Kidney (tissue), 22 donors: ENCODE measurements at places on chromosomes 7 and 10. TPM values are rescaled to one million over a fixed set of nuclear protein-coding genes. Genes with fewer than 3 reads are reported as not detected.

The CLDN12 gene
- total RNA-seq: 43.8 TPM

The GDF2 gene
- total RNA-seq: not detected

The CALCR gene
- 5.3 TPM for total RNA-seq

The BEND7 gene
- total RNA-seq: 37.9 TPM

The SPDYE11 gene
- not detected for total RNA-seq

The FFAR4 gene
- 1.0 TPM for total RNA-seq

The FAM13C gene
- total RNA-seq: 8.8 TPM

The KDM7A gene
- total RNA-seq: 14.2 TPM

The DPYSL4 gene
- total RNA-seq: 0.60 TPM

The SDK1 gene
- 38.3 TPM for total RNA-seq

The HOGA1 gene
- total RNA-seq: 28.8 TPM

The AGBL3 gene
- total RNA-seq: 7.6 TPM

The IFIT1B gene
- not detected for total RNA-seq

The NEURL1 gene
- 1.2 TPM for total RNA-seq

The LEP gene
- not detected for total RNA-seq

The ENTPD7 gene
- 16.1 TPM for total RNA-seq

The CACNA2D1 gene
- 18.3 TPM for total RNA-seq

The GNAT3 gene
- total RNA-seq: not detected
